T-helper 17 cell (primary cell): ENCODE measurements at places on chromosomes 6 and 20.

GRCh38 chr20:55535366-55535765 lies 470.0 kb downstream of the CBLN4 start:
- no peak for DNase-seq

DNA sequence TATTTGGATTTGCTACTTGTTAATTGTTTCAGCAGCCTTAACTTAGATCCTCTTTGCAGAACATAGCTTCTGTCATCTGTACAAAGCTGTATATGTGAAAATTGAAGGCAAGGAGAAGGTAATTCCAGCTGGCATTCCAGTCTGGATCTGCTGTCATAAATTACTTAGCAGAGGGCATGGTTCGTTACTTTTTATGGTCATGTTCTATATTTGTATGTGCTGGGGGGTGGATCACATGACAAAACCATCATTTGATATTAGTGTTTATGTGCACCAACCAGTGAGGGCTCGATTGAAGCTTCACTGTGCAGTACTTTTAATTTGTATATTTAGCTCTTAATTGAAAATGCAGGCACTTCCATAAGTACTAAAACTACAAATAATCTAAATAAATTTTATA lies 80.2 kb downstream of the CAP2 start:
- no peak for DNase-seq

DNA sequence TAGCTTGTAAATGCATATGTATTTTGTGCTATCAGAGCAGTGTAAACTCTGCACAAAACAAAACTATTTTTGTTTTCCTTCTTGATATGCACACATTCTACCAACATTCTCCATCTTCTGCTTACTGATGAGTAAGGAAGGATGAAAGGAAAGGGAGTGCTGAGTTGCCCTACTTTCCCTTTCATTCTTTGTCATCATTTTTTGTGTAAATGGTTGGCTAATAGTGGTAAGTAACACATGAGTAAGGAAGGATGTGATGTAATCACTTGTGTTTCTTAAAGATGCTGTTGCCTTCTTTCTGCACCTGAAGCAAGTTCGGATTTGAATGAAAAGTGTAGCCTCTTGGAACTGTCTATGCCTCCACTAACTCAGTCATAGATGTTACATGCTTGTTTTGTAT lies 4.6 kb upstream of the REV3L start:
- DNase-seq, result no peak

DNA sequence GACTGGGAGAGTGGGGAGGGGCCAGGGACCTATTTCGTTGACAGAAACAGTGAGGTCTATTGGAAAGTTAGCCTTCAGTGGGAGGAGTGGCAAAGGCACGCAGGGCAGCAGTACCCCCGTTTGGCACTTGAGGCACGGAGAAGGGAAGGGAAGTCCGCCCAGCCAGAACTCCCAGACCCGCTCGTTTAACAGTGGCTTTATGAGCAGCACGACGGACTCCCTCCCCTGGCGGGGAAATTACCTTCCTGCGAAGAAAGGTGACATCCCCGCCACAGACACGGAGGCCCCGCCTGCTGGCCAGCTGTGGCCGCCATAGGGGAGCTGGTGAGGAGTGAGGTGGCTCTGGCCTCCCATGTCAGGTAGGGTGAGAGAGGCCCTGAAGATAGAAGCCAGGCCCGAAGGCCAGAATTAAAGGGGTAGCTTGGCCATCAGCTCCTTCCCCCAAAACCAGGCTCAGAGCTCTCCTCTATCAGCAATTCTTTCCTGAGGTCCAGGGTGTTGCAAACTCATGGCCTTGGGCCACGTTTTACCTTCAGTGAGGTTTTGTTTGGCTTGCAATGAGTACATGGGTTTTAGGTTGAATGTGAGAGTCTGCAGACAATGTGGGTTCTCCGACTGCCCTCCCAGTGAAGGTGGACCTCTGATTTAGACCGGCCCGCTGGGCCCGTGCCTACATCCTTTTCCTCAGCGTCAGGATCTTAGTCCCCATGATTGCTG lies 123.7 kb downstream of the MRPL14 start:
- DNase-seq, result no peak

GRCh38 chr6:80433010-80433672 lies 326.7 kb downstream of the BCKDHB start:
- no peak for DNase-seq

GRCh38 chr6:81886157-81886556 lies 133.7 kb upstream of the TENT5A start:
- no peak for DNase-seq

DNA sequence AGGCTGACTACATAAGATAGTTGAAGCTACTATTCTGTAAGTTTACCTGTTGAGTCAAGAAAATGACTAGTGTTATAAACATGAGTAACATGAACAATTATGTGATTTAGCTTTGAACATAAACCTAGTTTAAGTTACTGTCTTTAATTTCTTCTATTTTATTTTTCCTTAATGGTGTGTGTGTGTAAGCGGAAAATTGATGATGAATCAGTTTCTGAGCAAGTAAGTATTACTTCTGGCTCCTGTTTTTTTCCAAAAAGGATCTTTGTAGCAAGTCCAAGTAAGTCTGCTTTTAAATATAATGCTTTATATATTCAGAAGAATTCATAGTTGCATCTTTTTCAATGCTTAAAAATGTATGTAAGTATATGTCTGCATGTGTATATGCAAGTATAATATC lies 786.8 kb downstream of the EYS start:
- DNase-seq, result no peak

GRCh38 chr20:9230406-9230805 lies 161.5 kb downstream of the PLCB4 start:
- DNase-seq, result no peak

GRCh38 chr6:45640081-45640491 lies 262.4 kb upstream of the SUPT3H start:
- DNase-seq, result no peak

DNA sequence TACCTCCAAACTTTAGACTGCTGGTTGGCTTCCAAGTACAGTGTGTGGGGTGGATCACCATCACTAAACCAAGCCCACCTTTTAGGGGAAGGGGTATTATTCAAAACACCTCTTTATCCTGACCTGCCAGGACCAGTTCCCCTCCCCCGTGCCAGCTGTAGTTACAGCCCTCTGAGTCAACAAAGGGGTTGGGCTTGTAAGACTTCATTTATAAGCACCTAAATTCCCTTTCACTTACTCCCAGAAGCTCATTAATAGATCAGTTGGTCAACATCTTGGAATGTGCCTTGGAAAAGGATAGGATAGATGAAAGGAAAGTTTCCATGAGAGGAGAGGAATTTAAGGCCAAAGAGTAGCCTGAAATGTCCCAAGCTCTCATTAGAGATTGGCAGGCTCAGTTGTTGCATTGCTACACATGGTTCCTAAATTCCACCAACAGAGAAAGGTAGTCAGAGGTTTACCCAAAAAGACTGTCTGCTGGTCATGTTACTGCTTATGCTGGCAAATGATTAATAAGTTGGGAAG lies 59.2 kb downstream of the TNFAIP3 start:
- DNase-seq, result no peak

DNA sequence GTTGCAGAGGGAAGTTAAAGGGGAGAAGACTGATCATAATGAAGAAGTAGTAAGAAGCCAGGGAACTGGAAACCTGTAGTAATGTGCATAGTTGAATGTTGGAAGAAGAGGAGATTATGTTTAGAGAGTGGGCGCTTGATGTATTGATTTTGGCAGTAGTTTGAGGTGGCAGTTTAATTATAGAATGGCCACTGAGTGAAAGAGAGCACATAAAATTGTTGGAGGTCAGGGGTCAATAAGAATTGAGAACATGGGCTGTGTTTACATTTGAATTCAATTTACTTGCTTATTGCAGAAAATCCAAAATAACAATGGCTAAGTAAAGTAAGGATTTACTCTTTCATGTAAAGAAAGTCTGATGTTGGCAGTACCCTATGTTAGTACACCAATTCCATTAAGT lies 15.7 kb downstream of the VTA1 start:
- no peak for DNase-seq

GRCh38 chr6:139337001-139337400 lies 37.4 kb downstream of the CITED2 start:
- no peak for DNase-seq

DNA sequence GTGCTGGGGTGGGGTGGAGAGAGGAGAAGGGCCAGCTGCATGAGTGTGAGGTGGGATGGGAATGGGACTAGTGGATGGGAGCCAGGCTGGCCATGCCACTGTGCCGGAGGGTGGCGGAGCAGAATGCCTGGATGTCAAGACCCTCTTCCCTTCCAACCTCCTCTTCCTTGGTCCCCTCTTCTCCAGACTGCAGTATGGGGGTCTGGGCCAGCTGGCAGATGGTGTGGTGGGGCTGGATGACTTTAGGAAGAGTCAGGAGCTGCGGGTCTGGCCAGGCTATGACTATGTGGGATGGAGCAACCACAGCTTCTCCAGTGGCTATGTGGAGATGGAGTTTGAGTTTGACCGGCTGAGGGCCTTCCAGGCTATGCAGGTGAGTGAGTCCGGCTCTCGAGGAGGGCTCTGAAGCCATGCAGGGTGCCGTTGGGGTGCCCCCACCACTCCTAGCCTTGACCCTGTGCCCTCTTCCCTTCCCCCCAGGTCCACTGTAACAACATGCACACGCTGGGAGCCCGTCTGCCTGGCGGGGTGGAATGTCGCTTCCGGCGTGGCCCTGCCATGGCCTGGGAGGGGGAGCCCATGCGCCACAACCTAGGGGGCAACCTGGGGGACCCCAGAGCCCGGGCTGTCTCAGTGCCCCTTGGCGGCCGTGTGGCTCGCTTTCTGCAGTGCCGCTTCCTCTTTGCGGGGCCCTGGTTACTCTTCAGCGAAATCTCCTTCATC lies 7.7 kb downstream of the DDR1 start:
- no peak for DNase-seq

DNA sequence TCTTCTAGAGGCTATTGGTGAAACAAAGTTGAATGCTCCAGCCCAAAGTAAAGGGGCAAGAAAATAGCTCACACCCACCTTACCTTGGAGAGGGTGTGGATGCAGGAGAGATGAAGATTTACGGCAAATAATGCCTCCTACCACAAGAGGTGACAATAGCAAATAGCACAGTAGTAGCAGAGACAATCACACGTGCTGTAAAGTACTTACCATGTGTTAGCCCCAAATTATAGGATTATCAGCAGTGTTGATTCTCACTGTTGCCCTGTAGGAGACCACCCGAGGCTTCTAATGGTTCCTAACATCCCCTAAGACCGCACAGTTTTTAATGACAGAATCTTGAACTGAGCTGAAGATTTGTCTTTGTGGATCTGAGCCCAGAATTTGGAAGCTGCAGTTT lies 94.8 kb upstream of the FOXA2 start:
- no peak for DNase-seq

- DNase-seq, result no peak
Observed at GRCh38 chr20:33423141-33423834, 20.3 kb downstream of the SNTA1 start.

DNA sequence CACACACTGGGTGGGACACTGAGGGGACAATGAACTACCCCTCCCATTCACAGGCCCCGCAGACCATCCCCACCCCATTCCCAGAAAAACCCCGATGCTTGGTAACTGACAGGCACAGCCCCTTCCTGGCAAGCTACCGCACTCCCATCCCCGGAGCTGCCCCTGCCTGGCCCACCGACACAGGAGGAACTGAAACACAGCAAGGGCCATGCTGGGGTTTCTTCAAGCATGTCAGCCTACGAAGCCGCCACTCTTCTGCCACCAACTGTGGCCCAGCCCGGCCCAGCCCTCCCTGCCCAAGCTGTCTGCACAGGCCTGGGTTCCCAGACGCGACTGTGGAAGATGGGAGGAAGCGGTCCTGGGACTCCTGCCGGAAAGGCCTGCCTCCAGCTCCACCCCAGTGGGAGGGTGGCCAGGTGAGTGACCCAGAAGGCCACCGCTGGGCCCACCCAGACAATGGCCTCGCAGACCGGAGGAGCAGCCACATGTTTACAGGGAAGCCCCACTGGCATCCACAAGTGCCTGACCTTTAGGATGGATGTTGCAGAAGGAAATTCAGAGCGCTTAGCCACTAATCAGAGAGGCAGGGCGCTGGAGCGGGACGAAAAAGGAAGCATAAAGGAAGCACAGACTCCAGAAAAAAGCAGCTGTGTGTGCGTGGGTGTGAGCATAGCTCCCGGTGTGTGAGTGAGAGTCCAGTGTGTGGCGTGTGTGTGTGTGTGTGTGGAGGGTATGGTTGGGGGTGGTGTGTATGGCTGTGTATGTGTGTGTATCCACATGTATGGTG lies 91.6 kb downstream of the PRND start:
- peak; percentile 21 for DNase-seq

GRCh38 chr6:161749576-161749975 lies 475.7 kb upstream of the AGPAT4 start:
- DNase-seq, result no peak
